ENCODE measurements at places on chromosomes 12 and 14. TPM values are rescaled to one million over a fixed set of nuclear protein-coding genes. Genes with fewer than 3 reads are reported as not detected.

GRCh38 chr12:3490895-3491144 is 183 bp upstream of the PRMT8 start:
- no peak for DNase-seq

DNA sequence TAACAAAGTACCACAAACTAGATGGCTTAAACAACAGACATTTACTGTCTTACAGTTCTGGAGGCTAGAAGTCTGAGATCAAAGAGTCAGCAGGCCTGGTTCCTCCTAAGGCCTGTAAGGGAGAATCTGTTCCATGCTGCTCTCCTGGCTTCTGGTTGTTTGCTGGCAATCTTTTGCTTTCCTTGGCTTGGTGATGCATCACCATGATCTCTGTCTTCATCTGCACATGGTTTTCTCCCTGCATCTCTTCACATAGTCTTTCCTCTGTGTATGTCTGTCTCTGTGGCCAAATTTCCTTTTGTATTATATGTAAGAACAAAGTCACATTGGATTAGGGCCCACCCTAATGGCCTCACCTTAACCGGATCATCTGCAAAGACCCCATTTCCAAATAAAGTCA is 168.5 kb downstream of the CAPZA3 start:
- no peak for DNase-seq

- peak; percentile 52 for DNase-seq
Measured at GRCh38 chr12:12266873-12267741, at the start of gene LRP6. LRP6 (minus strand) TSS chr12:12267044; CDS start chr12:12266735, 309 bp downstream.

PRKD1 gene
- not detected for total RNA-seq

- no peak for DNase-seq
Measured at GRCh38 chr14:93719256-93719655, 69.0 kb downstream of the PRIMA1 start.

LRTM2 gene
- not detected for total RNA-seq

DNA sequence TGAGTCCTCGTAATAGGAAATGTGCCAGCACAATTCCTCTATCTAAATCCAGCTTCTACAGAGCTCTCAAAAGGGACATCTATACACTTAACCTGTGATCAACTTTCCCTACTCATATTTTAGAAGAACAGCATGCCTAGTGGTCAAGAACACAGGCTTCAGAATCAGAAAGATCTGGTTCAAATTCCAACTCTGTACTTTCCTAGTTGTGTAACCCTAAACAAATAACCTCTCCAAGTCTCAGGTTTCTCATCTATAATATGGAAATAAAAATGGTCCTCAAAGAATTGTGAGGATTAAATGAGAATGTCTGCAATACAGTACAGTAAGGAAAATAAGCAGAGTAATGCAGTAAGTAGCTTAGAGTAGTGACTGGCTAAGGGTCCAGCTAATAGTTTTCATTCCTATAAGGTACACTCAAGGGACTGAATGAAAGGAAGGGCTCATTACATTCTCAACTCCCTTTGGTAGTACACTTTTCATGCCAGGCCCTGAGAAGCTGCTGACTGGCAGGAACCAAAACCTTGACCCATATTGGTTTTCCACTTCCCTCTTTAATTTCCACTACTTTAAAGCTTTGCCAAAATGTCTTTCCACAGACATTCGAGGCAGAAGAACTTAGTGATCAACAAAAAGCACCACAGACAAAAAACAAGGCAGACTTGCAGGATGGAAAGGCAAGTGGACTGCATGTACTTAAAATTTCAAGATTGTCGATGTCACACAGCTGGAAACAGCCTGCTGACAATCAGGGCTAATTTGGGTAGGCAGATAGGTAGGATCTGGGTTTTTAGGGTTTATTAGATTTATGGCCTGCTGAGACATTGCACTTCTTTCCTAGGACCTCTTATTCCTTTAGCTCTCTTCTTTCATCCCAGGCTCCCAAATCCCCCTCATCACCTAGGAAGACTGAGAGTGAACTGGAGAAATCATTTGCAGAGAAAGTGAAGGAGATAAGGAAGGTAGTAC is 4.3 kb downstream of the CCDC196 start:
- DNase-seq: no peak

DNA sequence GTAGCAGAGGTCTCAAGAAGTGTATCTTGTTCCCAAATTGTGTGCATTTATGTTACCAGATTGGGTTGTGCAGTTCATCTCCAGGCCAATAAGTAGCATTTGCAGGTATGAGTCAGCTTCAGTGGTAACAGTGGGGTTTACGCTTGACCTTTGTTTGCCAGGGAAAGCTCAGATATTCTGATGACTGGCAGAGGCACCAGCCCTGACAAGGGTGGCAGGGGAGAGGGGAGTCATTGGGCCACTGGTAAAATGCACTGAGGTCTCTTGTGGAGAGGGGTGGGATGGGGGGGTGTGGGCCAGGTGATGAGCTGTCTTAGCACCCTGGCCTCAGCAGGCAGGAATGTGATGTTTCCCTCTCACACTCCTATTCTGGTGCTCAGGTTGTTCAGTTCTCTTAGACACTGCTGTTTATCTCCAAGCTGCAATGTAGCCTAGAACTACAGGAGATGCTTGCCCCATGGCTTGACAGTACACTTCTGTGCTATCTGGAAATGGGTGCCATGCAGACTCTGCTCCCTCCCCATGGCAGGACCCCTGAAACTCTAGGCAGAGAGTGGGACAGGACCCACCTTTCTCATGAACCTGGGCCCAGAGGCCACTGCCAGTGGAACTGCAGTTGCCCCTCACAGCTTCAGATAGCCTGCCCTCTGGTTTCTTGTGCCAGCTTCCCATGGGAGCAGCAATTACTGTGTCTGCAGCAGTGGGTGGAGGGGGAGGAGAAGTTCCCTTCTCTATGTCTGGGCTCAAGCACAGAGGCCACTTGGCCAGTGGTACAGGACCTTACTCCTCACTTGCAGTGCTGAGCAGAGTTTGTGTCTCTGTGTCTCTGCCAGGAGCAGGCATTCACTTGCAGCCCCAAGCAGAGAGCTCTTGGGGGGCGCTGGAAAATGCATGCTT is 31.9 kb downstream of the USP15 start:
- DNase-seq: no peak

GRCh38 chr14:58878439-58879139 is 240.8 kb downstream of the DACT1 start:
- no peak for DNase-seq

DNA sequence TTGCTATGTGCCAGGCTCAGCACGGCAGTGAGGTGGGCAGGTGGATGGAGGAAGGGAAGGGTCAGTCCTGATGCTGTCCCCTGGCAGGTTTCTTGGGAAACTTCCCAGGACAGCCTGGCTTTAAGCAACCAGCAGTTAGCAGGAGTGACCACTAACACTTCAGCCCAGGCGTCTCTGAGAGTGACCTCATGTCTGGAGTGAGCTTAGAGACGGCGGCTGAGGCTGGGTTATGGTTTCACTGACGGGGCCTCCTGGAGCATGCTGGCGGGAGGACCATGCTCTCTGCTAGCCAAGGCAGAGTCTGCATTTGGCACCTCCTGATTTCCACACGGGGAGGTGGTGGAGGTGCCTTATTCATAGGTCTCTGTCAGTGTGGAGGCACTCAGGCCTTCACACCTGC is 2.5 kb downstream of the HHIPL1 start:
- DNase-seq: no peak

- no peak for DNase-seq
Measured at GRCh38 chr12:78145398-78145797, 314.7 kb downstream of the NAV3 start.
